Stimulated activated CD8-positive, alpha-beta memory T cell treated with anti-CD3 and anti-CD28 coated beads, Interleukin-15, amount 100 ng/mL, for 48 hours (primary cell): ENCODE measurements at places on chromosomes 5 and 9.

GRCh38 chr5:61389609-61390008 lies 57.6 kb downstream of the ZSWIM6 start:
- no peak for DNase-seq

DNA sequence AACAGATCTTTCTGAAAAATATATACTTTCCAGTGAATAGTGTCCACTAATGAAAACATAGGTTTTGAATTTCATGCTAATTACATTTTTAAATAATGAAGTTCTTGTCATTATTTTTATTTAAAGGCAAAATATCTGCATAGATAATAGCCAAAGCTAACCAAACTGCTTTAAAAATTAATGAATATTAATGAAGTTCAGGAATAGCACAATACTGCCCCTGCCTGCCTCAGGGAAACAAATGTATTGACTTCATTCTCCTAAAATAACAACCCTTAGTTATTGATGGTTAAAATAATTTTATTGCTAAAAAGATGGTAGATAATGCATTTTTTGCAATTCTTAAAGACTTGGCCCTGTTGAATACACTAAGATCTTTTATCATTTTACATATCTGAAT lies 103.6 kb upstream of the SSBP2 start:
- DNase-seq, result no peak

GRCh38 chr5:88952344-88952743 lies 69.4 kb upstream of the MEF2C start:
- no peak for DNase-seq

DNA sequence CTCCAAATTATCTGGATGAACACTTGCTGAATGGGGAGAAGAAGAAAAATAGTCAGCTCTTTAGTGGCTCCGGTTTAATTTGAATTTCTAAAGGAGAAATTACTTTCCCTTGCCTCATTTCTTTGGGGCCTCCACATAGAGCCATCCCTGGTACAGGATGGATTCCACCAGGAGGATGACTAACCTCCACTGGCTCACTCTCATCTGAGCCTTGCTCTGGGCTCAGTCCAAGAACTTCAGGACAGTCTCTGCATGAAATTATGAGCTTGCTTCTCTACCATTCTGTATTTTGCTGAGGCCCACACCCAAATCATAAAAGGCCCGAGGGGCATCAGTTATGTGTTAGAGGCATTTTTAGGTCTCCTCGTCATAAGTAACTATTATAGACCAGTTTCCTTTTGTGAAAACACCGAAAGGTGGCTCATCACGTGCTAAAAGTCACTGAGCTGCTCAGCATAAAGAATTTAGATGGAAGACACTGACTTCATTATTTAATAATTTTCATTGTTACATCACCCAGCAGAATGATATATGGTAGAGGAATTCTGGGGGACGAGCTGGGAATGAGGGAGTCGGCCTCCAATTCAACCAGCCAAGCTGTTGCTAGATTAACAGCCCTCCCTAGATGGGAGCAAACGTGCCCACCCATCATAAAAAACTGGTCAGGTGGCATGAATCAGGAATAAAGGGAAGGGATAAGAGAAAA lies 222.1 kb downstream of the TARS1 start:
- no peak for DNase-seq

- DNase-seq, result no peak
Measured at GRCh38 chr9:7081065-7081600, 323.4 kb downstream of the KDM4C start.

DNA sequence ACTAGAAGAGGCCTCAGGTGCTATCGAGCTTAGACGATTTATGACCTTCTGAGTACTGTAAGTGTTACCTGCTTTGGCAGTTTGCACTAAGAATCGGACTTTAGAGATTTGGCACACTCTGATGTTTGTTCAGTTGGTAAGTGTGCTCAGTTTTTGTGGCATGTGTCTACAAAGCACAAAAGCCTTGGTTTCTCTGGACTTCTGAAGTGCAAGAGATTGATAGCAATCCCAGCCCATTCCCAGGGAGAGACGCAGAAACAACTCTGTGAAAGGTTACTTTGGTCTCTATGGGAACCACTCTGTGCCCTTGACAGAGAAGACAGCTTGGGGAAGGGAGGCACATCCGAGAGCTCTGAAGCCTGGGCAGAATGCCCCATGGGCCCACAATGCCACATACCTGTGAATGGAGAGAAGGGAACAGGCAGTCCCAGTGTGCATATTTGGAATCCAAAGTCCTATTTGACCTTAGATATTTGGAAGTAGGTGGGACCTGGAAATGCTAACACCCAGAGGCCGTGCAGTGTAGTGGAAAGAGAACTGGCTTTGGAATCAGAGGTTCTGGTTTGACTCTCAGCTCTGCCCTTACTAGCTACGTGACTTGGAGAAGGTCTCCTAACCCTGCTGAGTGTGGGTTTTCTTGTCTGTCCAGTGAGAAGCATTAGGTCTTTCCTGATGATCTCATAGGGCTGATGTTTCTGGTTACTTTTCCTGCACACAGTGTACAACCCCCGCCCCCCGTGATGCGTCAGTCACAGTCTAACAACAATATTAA lies 194.3 kb upstream of the VLDLR start:
- no peak for DNase-seq

DNA sequence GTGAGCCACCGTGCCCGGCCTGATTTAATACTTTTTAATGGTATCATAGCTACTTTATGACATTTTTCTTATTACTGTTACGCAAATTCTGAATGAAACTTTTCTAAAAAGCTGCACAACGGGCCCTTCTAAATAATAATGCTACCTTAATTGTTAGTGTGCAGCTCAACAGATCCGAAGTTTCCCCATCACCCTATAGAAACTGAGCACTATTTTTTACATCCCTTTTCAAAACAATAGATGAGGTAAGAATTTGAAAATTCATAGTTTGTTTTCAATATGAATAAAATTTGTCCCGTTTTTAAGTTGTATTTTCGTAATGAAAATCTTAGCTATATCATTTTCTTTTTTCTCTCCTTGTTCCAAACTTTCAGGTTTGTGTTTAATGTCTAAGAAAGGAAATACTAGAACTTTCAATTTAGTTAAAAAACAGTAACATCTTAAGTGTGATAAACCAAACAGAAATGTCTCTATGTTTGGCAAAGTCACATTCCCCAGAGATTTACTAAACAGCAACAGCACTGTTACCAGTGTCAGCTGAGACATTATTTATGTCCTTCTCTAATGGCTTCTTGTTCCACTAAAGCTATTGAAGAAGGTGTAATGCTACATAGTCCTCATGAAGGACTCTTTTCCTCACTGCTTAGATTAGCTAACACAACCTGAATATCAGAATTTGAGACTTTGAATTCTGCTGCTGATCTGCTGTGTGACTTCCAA lies 22.9 kb downstream of the KIF2A start:
- no peak for DNase-seq

DNA sequence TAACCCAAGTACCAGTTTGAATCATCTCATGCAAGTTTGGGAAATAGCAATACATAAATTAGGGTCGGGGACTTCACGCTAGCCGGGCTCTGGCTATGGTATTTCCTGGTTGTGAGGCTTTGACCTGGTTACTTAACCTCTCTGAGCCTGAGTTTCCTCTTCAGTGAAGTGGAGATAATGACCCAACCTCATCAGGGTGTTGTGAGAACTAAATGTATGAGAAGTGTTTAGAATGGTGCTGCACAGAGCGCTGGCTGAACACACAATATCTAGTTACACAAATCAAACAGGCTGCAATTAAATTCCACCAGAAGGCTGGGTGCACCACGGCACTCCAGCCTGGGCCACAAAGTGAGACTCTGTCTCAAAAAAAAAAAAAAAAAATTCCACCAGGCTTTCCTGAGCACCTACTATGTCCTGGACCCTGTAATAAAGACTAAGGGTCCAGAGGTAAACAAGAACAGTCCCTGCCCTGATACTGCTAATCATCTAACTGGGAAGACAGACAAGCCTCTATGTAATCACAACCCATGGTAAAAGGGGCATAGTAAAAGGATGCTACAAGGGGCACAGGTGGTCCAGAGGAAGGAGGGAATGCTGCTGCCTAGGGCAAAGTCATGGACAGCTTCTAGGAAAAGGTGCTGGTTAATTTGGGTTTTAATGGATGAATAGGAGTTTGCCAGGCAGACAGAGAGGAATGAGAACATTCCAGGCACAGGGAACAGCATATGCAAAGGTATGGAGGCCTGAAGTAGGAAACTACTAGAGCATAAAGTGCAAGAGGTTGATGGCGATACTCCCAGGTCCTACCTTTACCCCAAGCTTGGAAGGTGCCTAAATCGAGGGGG lies 27.7 kb downstream of the DUSP1 start:
- DNase-seq, result no peak

DNA sequence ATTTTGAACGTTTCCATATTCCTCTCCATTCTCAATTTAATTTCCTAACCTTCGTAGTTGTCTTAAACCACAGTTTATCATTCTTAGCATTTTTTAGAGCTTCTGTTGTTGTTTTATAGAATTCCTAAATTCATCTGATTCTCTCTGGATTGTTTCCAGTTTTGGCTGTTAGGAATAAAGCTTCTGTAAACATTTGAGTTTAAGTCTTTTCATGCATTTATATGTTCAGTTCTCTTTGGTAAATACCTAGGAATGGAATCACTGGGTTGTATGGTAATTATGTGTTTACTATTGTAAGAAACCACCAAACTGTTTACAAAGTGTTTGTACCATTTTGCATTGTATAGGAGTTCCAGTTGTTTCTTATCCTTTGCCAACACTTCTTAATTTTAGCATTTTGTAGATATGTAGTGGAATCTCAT lies 29.7 kb downstream of the GPR21 start:
- DNase-seq, result no peak

DNA sequence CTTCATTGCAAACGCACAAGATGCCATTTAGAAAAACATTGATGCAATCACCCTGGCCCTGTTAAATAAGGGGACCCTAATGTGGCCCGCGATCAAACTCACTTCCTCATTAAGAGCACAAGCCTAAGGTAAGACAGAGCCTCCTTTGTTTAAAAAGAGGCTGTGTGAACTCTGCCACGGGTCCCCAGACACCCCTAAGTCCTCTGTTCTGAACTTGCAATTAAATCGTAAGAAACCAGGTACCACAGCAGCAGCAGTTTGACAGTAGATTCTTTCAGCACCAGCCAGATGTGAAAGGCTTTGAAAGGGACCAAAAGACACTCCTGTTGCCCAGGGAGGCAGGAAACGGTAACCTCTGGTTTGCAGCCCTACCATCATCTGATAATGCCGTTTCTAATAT lies 346.3 kb downstream of the TMEM167A start:
- DNase-seq, result no peak

DNA sequence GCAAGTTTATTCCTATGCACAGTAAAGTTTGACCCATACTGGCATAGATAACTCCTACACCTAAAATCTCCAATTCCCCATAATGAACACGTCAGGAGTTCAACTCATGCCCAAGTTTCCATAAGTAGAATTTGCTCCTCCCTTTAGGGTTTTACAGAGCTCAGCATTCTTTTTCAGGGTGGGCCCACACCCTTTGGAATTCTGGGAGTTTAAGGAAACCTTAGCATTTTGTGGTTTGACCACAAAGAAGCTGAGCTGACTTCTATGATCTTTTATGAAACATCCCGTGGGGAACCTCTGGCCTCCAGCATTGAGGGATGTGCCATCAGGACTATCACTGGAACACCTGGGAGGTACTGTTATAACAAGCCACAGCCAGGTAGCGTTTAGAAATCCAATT lies 220.6 kb upstream of the MAP3K1 start:
- DNase-seq, result no peak

DNA sequence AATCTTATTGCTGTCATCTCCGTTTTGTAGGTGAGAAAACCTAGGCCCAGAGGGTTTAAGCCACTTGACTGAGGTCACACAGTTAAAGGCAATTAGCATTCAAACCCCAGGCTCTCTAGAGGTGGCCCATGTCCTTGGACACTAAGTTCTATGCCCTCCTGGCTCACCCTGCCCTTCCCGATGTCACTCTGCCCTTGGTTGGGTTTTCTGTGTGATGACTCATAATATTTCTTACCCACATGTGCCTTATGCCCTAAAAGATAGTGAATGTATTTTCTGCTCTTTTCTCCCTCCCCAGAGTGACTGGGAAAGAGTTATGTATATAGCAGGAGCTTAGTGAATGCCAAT lies 174.5 kb upstream of the PITX1 start:
- no peak for DNase-seq

DNA sequence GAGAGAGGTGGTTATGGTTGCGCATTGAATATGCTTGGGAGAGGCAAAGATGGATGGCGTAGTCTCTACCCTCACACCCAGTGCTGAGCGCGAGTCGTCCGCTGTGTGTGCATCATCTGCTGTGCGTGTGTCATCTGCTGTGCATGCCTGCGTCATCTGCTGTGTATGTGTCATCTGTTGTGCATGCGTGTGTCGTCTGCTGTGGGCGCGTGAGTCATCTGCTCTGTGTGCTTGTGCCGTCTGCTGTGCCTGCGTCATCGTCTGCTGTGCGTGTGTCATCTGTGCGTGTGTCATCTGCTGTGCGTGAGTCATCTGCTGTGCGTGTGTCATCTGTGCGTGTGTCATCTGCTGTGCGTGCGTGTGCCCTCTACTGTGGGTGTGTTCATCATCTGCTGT lies 68.0 kb upstream of the IRX4 start:
- DNase-seq, result no peak
